ENCODE measurements at places on chromosomes 6 and 20. TPM values are rescaled to one million over a fixed set of nuclear protein-coding genes. Genes with fewer than 3 reads are reported as not detected.

The ABT1 gene
- 25.5 TPM for total RNA-seq

The SEMG1 gene
- not detected for total RNA-seq

The SLC22A16 gene
- not detected for total RNA-seq

The CDKAL1 gene
- total RNA-seq = 21.8 TPM

The F13A1 gene
- total RNA-seq = not detected

The CGAS gene
- total RNA-seq = 4.8 TPM

The WFDC8 gene
- total RNA-seq = not detected

The PSORS1C2 gene
- total RNA-seq = not detected

- DNase-seq = no peak
Observed at GRCh38 chr6:135955099-135955498, 103.6 kb downstream of the PDE7B start.

GRCh38 chr20:64238851-64239387 is 16.6 kb upstream of the PCMTD2 start:
- no peak for DNase-seq

- no peak for DNase-seq
Observed at GRCh38 chr6:106617302-106617701, 12.0 kb downstream of the RTN4IP1 start.

GRCh38 chr6:44011350-44011920 is 115.8 kb downstream of the MRPL14 start:
- no peak for DNase-seq

GRCh38 chr6:88662163-88662580 is 301.2 kb downstream of the RNGTT start:
- DNase-seq = no peak

- DNase-seq = no peak
Observed at GRCh38 chr6:111114087-111114443, 26.8 kb downstream of the SLC16A10 start.

DNA sequence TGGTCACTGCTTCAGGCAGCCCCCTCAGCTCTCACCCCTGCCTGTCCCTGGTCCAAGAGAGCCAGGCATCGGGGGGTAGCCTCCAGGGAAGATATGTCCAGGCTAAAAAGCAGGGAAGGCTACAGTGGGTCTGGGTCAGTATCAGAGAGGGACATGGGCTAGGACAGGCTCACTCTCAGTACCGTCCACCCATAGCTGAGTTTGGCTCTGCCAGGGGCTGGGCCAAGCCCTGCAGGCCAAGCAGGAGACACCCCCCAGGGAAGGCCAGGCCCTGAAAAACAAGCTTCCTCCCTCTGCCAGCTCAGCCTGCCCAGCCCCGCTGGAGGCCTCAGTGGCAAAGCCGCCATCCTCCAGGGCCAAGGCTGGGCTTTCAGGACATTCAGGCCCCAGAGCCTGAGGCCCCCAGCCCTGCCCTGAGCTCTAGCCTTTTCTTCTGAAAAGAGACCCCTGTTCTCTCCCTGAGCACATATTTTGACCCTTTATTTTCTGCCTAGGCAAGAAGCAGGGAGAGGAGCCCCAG is 28.6 kb upstream of the TGM2 start:
- DNase-seq = no peak

DNA sequence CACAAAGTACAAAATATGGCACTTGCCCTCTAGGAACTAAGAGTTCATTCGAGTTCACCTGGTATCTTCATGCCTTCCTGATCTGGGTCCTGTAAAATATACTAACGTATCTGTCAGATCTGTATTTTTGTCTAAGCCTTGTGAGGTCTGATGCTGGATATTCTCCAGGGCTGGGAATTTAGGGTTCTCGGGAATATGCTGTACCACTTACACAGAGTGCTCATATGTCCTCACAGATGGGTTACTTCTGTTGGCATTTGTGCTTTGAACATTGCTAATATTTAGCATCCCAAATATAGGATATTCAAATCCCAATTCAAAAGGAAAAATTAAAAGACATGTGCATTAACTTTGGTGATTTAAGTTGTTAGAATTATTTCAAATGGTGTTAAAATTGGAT is 122.0 kb downstream of the DNAH8 start:
- no peak for DNase-seq

DNA sequence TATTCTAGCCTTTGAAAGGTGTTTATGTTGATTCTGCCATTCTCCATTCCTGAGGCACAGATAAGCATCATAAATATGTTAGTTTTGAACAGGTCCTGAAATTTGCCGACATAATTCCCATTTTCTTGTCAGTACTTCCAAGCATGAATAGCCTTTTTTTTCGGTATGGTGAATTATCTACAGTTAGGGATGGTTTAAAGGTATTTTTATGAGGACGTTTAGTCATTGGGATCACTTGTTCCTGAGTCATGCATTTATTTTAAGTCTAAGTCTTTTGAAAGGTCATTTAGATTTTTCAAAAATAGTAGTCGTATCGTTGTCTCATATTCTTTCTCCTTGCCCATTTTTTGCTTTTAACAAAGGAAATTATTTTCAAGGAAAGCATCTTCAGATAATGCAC is 98.7 kb downstream of the PHACTR3 start:
- no peak for DNase-seq

GRCh38 chr6:83885984-83886383 is 26.5 kb downstream of the CYB5R4 start:
- no peak for DNase-seq

- no peak for DNase-seq
Observed at GRCh38 chr6:163999475-164000125, 585.1 kb downstream of the QKI start.
